Activated CD4-positive, alpha-beta T cell treated with anti-CD3 and anti-CD28 coated beads for 24 hours (primary cell): ENCODE measurements at places on chromosomes 11 and 22.

GRCh38 chr11:112670806-112671570 is 290.2 kb upstream of the NCAM1 start:
- DNase-seq: no peak

- DNase-seq: no peak
Observed at GRCh38 chr22:44363013-44363979, 50.5 kb upstream of the SHISAL1 start.

DNA sequence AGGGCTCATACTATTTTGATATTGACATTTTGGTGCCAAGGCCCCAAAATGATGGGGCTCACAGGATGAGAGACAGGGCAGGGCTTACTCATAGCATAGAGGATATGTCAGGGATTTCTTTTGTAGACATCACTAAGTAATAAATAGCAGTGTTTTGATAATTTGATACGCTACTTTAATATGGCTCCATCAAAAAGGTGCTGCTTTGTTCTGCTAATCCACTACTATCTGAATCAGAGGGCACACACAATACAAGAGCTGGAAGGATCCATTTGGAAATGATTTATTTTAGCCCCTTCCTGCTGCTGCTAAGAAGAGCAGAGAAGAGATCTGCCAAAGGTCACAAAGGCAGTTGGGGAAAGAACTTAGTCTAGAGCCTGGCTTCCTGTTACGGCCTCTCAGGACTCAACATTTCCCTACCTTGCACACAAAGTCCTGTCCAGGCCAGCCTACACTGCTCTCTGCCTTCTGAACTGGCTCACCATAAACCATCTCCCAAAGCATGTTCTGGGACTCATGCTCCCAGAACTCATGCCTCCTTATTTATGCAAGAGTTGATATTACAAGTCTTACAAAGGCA is 261.3 kb upstream of the ARHGAP20 start:
- DNase-seq: no peak

DNA sequence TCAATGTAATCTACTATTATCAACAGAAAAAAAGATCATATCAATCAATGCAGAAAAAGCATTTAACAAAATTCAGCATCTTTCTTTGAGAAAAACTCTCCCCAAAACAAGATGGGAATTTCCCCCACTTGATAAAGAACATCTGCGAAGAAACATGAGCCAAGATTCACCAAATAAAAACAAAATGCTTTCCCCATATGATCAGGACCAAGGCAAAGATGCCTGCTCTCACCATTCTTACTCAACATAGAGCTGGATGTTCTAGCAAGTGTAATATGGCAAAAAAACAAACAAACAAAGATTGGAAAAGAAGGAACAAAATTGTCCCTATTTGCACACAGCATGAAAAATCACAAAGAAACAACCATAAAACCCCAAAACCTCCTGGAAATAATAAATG is 23.4 kb downstream of the SHANK2 start:
- no peak for DNase-seq
